ENCODE measurements at places on chromosomes 7 and 10. TPM values are rescaled to one million over a fixed set of nuclear protein-coding genes. Genes with fewer than 3 reads are reported as not detected.

The IDI2 gene
- not detected for total RNA-seq

The IKZF1 gene
- 216 TPM for total RNA-seq

The AS3MT gene
- 0.85 TPM for total RNA-seq

The ACSM6 gene
- not detected for total RNA-seq

DNA sequence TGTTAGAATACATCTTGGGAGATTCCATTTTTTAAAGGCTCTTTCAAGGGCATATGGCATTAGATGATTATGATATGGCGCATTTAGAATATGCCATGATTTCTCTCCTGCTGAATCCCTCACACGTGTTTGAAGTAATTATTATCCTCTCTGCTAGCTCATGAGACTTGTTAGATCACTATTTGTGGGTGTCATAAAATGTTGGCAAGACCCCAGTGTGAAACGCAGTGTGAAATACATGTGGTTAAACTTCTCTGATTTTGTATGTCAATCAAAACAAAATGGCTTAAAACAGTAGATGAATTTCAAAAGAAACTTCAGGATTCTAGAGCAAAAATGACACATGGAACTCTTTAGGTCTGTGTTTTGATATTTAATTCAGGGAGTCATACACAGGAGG lies 560.8 kb downstream of the AUTS2 start:
- H3K27ac ChIP-seq = no peak overlapping the region
- H3K4me3 ChIP-seq = no peak overlapping the region
- DNase-seq = no peak
- no peaks in the 10 kb centered on the region for H3K36me3 ChIP-seq
- no peaks in the 10 kb centered on the region for H3K27me3 ChIP-seq
- H3K4me1 ChIP-seq = no peaks in the 10 kb centered on the region

DNA sequence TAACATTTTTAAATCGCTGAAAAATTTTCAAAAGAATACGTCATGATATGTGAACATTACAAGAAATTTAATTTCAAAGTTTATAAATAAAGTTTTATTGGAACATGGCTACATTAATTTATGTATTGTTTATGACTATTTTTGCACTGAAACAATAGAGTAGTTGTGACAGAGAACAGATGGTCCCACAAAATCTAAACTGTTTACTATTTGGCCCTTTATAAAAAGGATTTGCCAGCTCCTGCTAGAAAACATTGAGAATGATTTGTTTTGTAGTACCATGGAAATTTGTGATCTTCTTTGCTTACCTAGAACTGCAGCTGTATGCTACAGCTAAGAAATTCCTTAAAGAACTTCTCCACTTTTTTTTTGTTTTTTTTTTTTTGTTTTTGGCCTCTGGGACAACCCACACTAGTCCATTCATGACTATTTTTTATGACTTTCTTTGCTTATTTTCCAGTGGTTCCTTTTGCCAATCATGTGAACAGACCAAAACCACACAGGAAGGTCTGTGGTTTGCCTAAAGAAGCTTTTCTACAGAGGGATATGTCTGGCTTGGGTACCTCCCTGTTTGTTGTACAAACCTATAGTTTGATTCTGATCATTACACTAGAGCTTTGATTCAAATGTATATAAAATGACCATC lies 55.7 kb downstream of the ST7 start:
- no peaks in the 10 kb centered on the region for H3K36me3 ChIP-seq
- H3K4me1 ChIP-seq = peaks cover 62% of the 10 kb centered on the region
- H3K4me3 ChIP-seq = no peak overlapping the region
- DNase-seq = no peak
- no peak overlapping the region for H3K27ac ChIP-seq

GRCh38 chr10:117360016-117360415 lies 15.2 kb downstream of the PDZD8 start:
- peaks cover 47% of the 10 kb centered on the region for H3K4me1 ChIP-seq
- DNase-seq = no peak
- no peak overlapping the region for H3K4me3 ChIP-seq
- no peaks in the 10 kb centered on the region for H3K27me3 ChIP-seq

DNA sequence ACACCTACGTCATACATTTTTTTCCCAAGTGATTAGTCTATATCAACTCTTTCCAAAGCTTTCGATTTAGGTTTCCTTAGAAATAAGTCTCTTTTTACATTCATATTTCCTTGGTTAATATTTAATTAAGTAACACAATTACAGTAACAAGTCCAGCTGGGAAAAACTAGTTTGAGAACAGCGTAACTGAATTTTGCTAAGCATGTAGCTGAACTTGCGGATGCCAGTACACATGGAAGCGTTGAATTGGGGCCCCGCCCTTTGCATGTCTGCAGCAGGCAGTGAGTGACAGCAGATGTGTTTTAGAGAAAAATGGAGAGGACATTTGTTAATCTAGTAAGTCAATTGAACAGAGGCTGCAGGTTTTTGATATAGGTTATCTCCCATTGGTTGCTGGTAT lies 72.5 kb downstream of the TAF3 start:
- H3K27me3 ChIP-seq = no peaks in the 10 kb centered on the region
- H3K4me3 ChIP-seq = no peak overlapping the region
- H3K36me3 ChIP-seq = peaks cover 3% of the 10 kb centered on the region
- no peak for DNase-seq
- H3K27ac ChIP-seq = no peak overlapping the region

DNA sequence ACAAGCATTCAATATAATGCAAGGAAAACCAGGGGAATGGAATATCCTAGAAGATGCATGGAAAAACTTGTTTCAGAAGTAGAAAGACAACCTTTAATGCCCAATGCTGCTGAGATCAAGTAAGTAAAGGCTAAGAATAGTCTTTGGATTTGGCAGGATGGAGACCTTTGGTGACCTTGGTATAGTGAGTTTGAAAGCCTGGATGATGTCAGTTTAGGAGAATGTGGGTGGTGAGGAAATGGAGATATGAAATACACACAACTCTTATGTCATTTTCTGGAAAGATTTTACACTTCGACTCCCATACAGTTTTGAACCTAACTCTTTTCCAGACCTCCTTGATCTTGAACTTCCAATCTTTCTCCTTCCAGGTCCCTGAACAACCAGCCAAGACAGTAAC lies 185.7 kb downstream of the TFEC start:
- H3K27me3 ChIP-seq = no peaks in the 10 kb centered on the region
- no peaks in the 10 kb centered on the region for H3K36me3 ChIP-seq
- no peaks in the 10 kb centered on the region for H3K4me1 ChIP-seq
- H3K27ac ChIP-seq = no peak overlapping the region

GRCh38 chr10:72009051-72009424 lies 44.8 kb downstream of the CHST3 start:
- no peak overlapping the region for H3K4me3 ChIP-seq
- no peak overlapping the region for H3K27ac ChIP-seq
- no peaks in the 10 kb centered on the region for H3K4me1 ChIP-seq

- no peak overlapping the region for H3K27ac ChIP-seq
- DNase-seq = no peak
- H3K4me3 ChIP-seq = no peak overlapping the region
- H3K27me3 ChIP-seq = peaks cover 20% of the 10 kb centered on the region
Measured at GRCh38 chr10:123913688-123914268, 22.2 kb upstream of the CPXM2 start.

- H3K27ac ChIP-seq = no peak overlapping the region
- no peaks in the 10 kb centered on the region for H3K4me1 ChIP-seq
- H3K27me3 ChIP-seq = no peaks in the 10 kb centered on the region
- DNase-seq = no peak
- no peaks in the 10 kb centered on the region for H3K36me3 ChIP-seq
Measured at GRCh38 chr7:27551803-27552400, 110.8 kb downstream of the HIBADH start.

GRCh38 chr7:117086788-117087187 lies 133.5 kb downstream of the ST7 start:
- H3K4me3 ChIP-seq = no peak overlapping the region
- H3K27ac ChIP-seq = no peak overlapping the region
- DNase-seq = peak; percentile 25
- no peaks in the 10 kb centered on the region for H3K27me3 ChIP-seq

- H3K27ac ChIP-seq = no peak overlapping the region
- peaks cover 61% of the 10 kb centered on the region for H3K4me1 ChIP-seq
- DNase-seq = no peak
- H3K36me3 ChIP-seq = peaks cover 7% of the 10 kb centered on the region
- H3K27me3 ChIP-seq = no peaks in the 10 kb centered on the region
Measured at GRCh38 chr10:11404901-11405300, 206.5 kb downstream of the USP6NL start.

DNA sequence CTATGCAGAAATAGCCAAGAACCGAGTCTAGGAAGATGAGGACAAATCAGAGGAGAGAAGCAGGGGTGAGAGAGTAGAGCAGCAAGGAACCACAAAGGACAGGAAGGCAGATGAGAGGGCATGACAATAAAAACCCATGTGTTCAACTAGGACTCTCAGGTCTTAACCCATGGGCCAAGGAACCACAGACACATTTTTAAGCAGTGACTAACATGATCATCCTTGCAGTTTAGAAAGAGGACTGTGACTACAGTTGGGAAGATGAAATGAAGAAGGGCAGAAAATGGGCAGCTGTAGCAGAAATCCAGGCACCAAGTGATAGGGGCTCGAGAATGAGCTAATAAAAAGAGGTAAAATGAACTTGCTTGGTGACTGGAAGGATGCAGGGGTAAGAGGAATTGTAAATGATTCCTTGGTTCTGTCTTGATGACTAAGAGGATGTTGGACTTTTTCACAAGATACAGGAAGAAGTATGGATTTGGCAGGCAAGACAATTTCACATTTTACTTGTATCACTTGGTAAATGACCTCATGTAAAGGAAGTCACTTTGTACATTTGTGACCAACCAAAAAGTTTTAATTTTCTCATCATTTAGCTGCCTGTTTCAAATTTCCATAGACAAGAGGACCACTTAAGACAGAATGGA lies 22.8 kb downstream of the SGMS1 start:
- no peaks in the 10 kb centered on the region for H3K36me3 ChIP-seq
- H3K4me3 ChIP-seq = no peak overlapping the region
- peaks cover 51% of the 10 kb centered on the region for H3K4me1 ChIP-seq
- DNase-seq = no peak

Measured in activated CD4-positive, alpha-beta memory T cell treated with anti-CD3 and anti-CD28 coated beads for 36 hours (primary cell).